ENCODE measurements at places on chromosomes 5 and 9. TPM values are rescaled to one million over a fixed set of nuclear protein-coding genes. Genes with fewer than 3 reads are reported as not detected.

Gene NRARP
- total RNA-seq, result 36.6 TPM

Gene EPB41L4A
- 27.6 TPM for total RNA-seq

Gene GIN1
- total RNA-seq, result 2.3 TPM

Gene ANKRD34B
- total RNA-seq, result not detected

Gene LCN10
- total RNA-seq, result 0.13 TPM

Gene SLC4A9
- total RNA-seq, result not detected

Gene PCDH12
- 22.9 TPM for total RNA-seq

Gene HTR4
- not detected for total RNA-seq

Gene ADAMTS13
- total RNA-seq, result 1.0 TPM

Gene NR5A1
- total RNA-seq, result not detected

Gene PCDHGA6
- 1.2 TPM for total RNA-seq

Gene GALNT12
- 0.38 TPM for total RNA-seq

Gene SPINK6
- total RNA-seq, result not detected

Gene TMEFF1
- 12.9 TPM for total RNA-seq

Gene UAP1L1
- 30.1 TPM for total RNA-seq
